Kidney (tissue), 22 donors: ENCODE measurements at places on chromosomes 7 and 10.
A peak's percentile ranks its signal among the peaks of the same experiment; 100 is the strongest.

- no peak overlapping the region for H3K4me3 ChIP-seq
- no peaks in the 10 kb centered on the region for H3K36me3 ChIP-seq
These were observed 170.6 kb downstream of the FZD1 start for GRCh38 chr7:91434836-91435235.

GRCh38 chr7:44964384-44964830, 14.4 kb downstream of the MYO1G start:
- peaks cover 4% of the 10 kb centered on the region for H3K4me1 ChIP-seq
- no peaks in the 10 kb centered on the region for H3K36me3 ChIP-seq
- no peak for DNase-seq
- H3K4me3 ChIP-seq: no peak overlapping the region
- H3K27ac ChIP-seq: no peak overlapping the region
- no peaks in the 10 kb centered on the region for H3K27me3 ChIP-seq

- peaks cover 12% of the 10 kb centered on the region for H3K4me1 ChIP-seq
- H3K36me3 ChIP-seq: no peaks in the 10 kb centered on the region
- no peaks in the 10 kb centered on the region for H3K27me3 ChIP-seq
- no peak overlapping the region for H3K27ac ChIP-seq
- H3K4me3 ChIP-seq: no peak overlapping the region
- no peak for DNase-seq
These were observed 3.2 kb downstream of the ABCC2 start for GRCh38 chr10:99785646-99786045.

DNA sequence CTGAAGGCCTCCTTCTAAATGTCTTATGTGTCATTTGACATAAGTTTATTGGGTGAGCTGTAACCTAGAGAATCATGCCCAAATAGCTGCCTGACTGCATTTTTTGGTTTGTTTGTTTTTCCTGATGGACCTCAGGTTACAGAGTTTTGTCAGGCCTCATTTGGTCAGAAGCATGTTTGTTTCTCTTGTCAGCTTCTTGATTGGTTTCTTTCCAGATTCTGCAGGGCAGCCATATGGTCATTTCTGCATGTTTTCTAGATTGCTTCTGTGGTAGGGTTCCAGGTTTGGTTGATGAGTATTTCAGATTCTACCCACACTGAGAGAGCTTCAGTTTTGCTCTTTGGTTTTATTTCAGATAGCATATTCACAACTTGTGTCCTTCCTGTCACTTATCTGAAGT, 28.0 kb downstream of the GLCCI1 start:
- no peaks in the 10 kb centered on the region for H3K27me3 ChIP-seq
- no peak overlapping the region for H3K4me3 ChIP-seq
- H3K36me3 ChIP-seq: no peaks in the 10 kb centered on the region
- no peaks in the 10 kb centered on the region for H3K4me1 ChIP-seq
- DNase-seq: peak; percentile 29

- H3K4me1 ChIP-seq: no peaks in the 10 kb centered on the region
- no peak overlapping the region for H3K27ac ChIP-seq
- no peak overlapping the region for H3K4me3 ChIP-seq
- no peaks in the 10 kb centered on the region for H3K27me3 ChIP-seq
These were observed 834.3 kb upstream of the C7orf33 start for GRCh38 chr7:147756300-147756699.

- no peaks in the 10 kb centered on the region for H3K27me3 ChIP-seq
- H3K4me3 ChIP-seq: no peak overlapping the region
- no peaks in the 10 kb centered on the region for H3K4me1 ChIP-seq
- H3K27ac ChIP-seq: no peak overlapping the region
- no peak for DNase-seq
These were observed 158.0 kb downstream of the WDR37 start for GRCh38 chr10:1214071-1214675.
